Endothelial cell (in vitro differentiated cells): ENCODE measurements at places on chromosomes 5 and 9. TPM values are rescaled to one million over a fixed set of nuclear protein-coding genes. Genes with fewer than 3 reads are reported as not detected.

Gene PPP2R2B
- 0.59 TPM for total RNA-seq

Gene PCDHGA9
- 3.1 TPM for total RNA-seq

Gene SYK
- 0.36 TPM for total RNA-seq

Gene PRSS3
- 0.59 TPM for total RNA-seq

Gene INSL6
- not detected for total RNA-seq

GRCh38 chr5:13771011-13771571 lies 173.4 kb downstream of the DNAH5 start:
- DNase-seq: no peak

DNA sequence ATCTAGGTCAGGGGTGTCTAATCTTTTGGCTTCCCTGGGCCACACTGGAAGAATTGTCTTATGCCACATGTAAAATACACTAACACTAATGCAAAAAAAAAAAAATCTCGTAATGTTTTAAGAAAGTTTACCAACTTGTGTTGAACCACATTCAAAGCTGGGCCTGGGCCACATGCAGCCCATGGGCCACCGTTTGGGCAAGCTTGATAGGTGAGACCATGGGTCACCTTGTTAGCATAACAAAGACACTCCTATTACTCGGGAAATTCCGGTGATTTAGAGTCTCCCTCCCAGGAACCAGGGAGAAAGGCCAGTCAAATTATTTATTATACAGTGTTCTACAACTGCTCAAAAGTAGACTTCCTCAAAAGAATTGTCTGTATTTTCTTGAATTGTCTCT lies 12.7 kb downstream of the RECK start:
- DNase-seq: no peak

- DNase-seq: no peak
Observed at GRCh38 chr9:133850161-133850560, 112.0 kb upstream of the SARDH start.

DNA sequence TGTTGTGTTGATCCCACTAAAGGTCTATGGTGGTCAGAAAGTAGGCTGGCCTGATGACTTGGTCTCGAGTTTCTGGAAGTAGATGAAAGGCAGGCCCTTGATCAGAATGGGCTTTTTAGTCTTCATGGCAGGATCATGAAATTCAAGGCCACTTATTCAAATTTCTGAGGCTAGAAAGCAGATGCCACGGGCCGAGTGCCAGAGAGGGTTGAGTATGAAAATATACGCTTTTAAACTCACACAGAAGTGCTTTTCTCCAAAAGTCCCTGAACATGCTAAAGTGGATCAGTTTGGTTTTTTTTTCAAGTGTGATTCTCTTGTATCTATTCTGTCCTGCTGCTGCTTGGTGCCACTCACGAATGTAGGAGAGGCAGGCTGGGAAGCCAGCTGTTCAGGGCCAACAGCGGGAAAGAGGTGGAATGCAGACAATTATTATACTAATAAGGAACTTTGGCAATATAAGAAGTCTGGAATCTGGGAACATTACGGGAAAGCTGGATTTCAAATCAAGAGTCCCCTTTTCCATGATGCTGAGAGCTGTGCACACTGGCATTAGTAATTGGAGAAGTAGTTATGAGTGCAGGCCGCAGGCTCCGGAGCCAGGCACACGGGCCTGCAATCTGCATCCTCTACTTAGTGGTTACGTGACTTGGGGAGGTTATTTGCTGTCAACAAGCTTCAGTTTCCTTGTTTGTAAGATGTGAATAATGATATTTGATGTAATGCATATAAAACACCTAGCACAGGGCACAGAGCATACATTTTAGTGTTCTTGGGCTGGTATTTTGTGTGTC lies 95.8 kb downstream of the LMNB1 start:
- no peak for DNase-seq

- DNase-seq: no peak
Observed at GRCh38 chr5:174176511-174176910, 131.0 kb downstream of the NSG2 start.

GRCh38 chr9:129145316-129145715 lies 32.7 kb downstream of the IER5L start:
- no peak for DNase-seq

DNA sequence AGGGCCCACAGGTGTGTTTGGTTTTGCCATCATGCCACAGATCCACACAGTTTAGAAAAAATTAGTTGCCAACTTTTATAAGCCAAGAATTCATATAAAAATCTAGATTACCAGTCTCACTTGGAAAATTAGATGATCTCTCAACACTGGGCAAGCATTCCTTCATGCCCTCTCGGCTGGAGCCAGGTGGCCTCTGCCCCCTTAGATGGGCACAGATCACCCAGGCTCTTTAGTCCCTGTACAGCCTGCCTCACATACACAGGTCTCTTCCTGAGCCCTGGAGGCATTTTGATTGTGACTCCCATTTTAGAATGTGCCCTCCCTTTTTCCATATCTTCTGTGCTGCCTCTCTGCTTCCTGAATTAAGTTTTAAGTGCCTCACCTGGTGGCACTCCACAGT lies 20.0 kb downstream of the ACO1 start:
- DNase-seq: no peak

GRCh38 chr5:64570395-64570996 lies 64.7 kb downstream of the RGS7BP start:
- DNase-seq: no peak

- no peak for DNase-seq
Observed at GRCh38 chr9:123834218-123834888, 95.6 kb downstream of the DENND1A start.
